ENCODE measurements at places on chromosomes 13 and 19.

DNA sequence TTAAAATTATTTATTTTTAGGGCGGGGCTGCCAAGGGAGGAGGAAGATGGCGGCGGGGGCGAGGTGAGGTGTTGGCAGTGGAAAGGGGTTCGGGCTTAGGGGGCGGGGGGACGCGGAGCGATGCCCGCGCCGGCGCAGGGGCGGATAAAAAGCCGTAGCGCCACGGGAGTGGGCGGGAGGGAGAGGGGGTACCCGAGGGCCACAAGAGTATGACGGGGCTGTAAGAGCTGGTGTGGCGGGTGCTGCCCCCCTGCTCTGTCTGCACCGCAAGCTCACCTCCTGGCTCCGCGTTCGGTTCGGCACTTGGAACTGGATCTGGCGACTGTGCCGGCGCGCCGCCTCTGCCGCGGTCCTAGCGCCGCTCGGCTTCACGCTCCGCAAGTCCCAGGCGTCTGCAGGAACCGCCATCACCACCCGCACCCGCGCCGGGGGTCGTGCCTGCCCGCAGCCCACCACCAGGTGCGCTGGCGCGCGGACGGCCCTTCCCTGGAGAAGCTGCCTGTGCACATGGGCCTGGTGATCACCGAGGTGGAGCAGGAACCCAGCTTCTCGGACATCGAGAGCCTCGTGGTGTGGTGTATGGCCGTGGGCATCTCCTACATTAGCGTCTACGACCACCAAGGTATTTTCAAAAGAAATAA lies 265.2 kb upstream of the SGCG start:
- DNase-seq = peak; percentile 38

GRCh38 chr13:41821238-41821594 lies 139.7 kb downstream of the VWA8 start:
- no peak for DNase-seq

GRCh38 chr19:20371911-20372310 lies 193.7 kb downstream of the ZNF737 start:
- DNase-seq = no peak

GRCh38 chr19:8610041-8610935 lies at the start of gene ADAMTS10:
ADAMTS10 (minus strand) TSS chr19:8610715; CDS start chr19:8605710, 5,005 bp downstream.
- DNase-seq = peak; percentile 17

GRCh38 chr19:38729653-38730469 lies 14.4 kb downstream of the CAPN12 start:
- peak; percentile 29 for DNase-seq

Measured in NCI-H1105 treated with DMSO at 0.1 percent for 48 hours (cell line).